ENCODE measurements at places on chromosomes 7 and 10. TPM values are rescaled to one million over a fixed set of nuclear protein-coding genes. Genes with fewer than 3 reads are reported as not detected.

Gene MEOX2
- total RNA-seq: 21.9 TPM

DNA sequence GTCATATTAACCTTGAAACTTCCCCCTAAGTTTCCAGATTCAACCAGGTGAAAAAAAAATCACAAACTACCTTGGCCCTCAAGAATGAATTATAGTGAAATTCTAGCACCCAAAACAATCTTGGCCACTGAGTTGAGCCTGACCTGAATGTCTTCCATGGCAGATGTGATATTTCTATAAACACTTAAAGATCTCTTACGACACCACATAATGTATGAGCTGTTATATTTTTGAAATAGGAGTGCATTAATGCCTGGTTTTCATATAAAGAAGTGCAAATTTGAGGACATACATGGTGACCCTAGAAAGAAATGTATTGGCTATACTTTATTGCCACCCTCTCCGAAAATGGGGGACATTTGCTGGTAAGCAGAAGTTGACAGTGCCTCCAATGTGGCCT, 584.1 kb upstream of the KCND2 start:
- DNase-seq: no peak

GRCh38 chr7:41161041-41161587, 541.8 kb downstream of the INHBA start:
- no peak for DNase-seq

DNA sequence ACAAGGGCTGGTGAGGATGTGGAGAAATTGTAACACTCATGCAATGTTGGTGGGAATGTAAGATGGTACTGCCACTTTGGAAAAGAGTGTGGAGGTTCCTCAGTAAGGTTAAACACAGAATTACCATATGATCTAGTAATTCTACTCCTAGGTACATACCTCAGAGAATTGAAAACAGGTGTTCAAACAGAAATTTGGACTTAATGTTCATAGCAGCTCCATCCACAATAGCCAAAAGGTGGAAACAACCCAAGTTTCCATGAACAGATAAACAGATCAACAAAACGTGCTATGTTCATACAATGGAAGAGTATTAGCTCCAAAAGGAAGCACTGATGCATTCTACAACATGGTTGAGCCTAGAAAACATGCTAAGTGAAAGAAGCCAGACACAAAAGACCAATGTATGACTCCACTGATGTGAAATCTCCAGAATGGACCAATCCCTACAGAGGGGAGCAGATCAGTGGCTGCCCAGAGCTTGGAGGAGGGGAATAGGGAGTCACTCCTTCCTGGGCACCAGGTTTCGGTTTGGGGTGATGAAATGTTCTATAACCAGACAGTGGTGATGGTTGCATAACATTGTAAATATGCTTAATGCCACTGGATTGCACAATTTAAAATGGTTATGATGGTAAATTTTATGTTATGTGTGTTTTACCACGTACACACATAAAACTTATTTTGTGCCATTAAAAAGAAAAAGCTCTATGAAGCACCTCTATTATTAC, 5.7 kb upstream of the WDR86 start:
- peak; percentile 41 for DNase-seq

DNA sequence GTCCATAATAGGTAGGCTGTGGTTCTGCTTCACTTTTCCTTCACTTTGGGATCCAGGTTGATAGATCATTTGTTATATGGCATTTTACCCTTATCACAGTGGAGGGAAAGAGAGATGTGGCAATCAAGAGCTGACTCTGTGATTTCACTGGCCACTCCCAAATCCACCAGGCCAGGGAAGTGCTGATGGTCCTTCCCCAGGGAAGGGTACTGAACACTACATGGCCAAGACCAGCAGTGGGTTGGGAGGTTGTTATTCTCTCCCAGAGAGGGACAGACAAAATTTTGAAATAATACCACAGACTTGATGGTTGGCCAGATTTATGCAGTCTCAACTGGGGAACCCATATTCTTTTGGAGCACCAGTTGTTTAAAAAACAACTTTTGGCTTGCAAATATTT, 102.5 kb downstream of the SND1 start:
- DNase-seq: no peak

DNA sequence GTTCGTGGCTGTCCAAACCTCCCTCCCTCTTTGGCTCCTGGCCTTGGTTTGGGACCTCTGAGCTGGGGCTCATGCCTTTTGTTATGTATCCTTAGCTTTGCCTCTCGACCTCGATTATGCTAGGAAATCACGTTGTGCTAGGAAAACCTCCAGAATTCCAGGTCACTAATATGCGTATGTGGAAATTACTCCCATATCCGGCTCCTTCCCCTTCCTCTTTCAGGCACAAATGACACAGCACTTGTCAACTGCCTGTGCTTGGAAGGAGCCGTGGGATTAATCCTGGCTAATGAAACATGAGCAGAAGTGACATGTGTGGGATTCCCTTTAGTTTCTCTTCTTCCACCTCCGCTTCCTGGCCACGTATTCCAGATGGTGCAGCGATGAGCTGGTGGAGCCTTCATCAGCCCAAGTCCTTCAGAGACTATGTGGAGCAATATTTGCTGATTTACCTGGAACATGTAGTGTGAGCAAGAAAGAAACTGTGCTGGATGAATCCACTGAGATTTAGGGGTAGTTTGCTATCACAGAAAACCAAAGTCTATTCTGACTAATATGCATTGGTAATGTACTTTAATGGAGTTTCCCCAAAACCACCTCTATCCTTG, 149.2 kb downstream of the REEP3 start:
- DNase-seq: no peak

DNA sequence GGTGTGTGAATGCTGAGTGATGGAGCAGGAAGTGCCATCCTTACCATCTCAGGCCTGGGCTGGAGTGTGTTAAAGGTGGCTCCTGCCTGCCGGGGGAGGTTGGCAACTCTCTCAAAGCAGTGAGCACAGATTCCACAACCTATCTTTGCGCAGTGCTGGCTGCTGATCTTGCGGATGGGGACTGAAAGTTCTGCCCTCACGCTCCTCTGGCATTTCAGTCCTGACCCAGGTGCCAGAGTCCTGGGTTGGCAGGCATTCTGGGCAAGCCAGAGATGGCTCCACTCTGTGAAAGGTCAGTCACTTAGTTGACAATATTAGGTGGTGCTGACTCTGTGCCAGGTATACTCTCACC, 315.5 kb downstream of the RPS24 start:
- DNase-seq: peak; percentile 26

DNA sequence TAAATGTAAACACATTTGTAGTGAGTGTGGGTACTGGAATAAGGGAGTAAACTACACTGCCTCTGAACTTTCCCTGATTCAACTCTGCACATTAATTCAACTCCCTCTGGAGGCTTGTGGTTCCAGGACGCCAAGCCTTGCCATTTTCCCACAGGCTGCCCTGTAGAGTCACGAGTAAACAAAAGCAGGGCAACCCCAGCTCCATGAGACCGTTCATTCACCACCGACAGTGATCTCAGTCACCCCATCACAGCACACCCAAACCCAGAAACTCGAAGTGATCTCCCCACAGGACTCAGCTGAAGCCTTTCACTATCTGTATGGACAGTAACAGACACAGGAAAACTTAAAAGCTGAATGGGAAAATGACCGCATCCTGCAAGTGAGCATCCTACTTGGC, 218.8 kb upstream of the FRMD4A start:
- DNase-seq: no peak

GRCh38 chr7:10780400-10780747, 193.3 kb upstream of the PHF14 start:
- DNase-seq: no peak

Gene CDK14
- total RNA-seq: 47.2 TPM

Gene ELN
- 231 TPM for total RNA-seq

DNA sequence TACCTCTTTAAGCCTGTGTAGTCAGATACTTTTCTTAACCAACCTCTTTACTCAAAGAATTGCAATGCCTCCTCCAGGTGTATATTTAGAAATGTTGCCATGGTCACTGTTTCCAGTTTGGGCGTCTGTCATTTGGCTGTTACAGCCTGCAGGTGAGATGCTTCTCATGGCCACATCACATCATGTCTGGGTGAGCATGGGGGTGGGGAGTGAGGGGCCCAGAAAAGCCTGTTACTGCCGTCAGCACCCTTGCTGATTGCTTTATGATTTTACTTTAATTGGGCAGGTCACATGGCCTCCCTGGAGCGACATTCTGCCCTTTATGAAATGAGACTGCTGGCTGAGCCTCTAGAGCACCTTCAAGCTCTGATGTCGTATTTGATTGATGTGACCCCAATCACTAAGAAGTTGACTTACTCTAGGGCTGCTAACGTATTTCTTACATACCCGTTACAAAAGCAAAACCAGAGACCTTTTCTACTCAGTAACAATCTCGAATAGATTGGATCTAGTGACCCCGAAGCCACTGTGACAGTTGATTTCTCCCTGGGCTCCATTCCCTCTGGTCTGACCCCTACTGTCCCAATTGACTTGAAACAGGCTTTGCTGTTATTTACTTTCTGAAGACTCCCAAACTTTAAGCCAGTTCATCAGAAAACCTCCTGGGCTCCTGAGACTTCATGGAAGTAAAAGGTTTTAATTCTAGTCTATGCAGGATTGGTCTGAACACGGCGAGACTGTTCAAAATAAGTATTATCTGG, 60.7 kb downstream of the OTUD1 start:
- no peak for DNase-seq

Gene SH2D4B
- 0.43 TPM for total RNA-seq

Gene TBX20
- not detected for total RNA-seq

GRCh38 chr7:129772646-129773280, 161.2 kb downstream of the NRF1 start:
- DNase-seq: no peak

DNA sequence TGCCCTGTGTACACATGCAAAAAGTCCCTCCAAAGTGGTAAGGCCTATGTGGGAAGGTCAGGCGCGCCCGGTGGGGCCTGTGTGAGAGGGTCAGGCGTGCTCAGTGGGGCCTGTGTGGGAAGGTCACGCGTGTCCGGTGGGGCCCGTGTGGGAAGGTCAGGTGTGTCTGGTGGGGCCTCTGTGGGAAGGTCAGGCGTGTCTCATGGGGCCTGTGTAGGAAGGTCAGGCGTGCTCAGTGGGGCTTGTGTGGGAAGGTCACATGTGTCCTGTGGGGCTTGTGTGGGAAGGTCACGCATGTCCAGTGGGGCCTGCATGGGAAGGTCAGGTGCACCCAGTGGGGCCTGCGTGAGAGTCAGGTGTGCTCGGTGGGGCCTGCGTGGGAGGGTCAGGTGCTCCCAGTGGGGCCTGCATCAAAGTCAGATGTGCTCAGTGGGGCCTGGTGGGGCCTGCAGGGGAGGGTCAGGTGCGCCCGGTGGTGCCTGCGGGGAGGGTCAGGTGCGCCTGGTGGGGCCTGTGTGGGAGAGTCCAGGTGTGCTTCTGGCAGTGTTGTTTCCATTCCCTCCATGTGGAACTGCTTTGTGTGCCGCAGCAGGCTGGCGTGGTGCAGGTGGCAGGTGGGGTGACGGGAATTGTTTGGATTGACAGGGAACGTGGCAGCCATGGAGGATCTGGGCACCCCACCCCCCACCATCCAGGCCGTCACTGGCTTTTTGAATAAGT, 15.4 kb downstream of the LRRC27 start:
- DNase-seq: peak; percentile 50

GRCh38 chr10:10020945-10021344, 996.7 kb upstream of the CELF2 start:
- no peak for DNase-seq

- no peak for DNase-seq
Measured at GRCh38 chr10:1142596-1142995, 86.4 kb downstream of the WDR37 start.

All from upper lobe of right lung (tissue), 1 donor.